ENCODE measurements at places on chromosomes 11 and 22.

DNA sequence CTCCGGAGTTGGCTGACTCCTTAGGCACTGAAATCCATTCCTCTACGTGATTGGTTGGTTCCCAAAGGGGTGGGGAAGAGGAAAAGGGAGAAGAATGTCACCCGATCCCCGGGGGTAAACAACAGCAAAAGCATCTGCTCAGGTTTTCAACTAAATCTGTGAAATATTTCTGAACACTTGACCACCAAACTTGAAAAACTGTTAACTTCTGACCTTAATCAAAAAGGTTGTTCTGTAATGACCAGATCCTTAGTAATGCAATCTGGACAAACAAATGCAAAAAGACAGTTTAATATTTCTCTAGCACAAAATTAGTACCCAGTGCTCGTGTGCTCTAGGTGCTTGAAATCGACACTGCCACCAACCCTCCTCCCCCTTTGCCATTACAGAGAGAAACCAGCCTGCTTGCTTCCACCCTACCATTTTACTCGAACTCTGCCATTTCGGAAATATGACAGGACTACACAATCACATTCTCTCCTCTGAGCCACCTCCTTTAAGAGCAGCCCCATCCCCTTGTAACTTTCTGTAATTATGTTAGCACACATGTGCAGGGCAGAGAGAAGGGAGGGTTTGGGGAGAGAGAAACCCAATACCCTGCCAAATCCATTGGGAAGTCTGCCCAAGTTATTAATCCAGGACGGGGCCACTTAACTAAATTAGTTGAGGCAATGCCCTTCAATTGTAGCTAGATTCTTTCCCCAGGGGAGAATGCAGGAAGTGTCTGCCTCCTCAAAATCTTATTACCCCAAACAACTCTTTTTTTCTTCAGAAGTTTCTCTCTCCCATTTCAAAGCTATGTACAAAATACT lies 113.8 kb downstream of the RBFOX2 start:
- no peak for DNase-seq

- DNase-seq = no peak
Measured at GRCh38 chr11:121199516-121199915, 93.1 kb upstream of the SC5D start.

GRCh38 chr22:37228106-37229011 lies 15.7 kb downstream of the RAC2 start:
- no peak for DNase-seq

DNA sequence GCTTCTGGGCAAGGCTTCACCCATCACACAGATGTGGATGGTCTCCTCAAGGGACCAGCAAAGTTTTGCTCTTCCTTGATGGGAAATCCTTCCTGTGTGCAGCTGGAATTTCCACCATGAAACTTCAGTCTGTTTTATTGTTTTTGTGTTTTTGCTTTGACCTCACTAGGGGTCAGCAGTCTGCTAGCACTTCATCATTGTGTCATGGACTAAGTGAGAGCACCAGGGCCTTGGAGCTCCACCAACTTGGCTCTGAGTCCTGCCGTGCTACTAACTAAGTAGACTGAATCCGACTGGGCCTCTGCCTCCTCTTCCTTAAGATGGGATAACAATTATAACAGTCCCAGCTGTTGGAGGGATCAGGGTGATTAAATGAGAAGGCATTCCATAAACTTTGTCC lies 305.8 kb upstream of the NCAM1 start:
- no peak for DNase-seq

DNA sequence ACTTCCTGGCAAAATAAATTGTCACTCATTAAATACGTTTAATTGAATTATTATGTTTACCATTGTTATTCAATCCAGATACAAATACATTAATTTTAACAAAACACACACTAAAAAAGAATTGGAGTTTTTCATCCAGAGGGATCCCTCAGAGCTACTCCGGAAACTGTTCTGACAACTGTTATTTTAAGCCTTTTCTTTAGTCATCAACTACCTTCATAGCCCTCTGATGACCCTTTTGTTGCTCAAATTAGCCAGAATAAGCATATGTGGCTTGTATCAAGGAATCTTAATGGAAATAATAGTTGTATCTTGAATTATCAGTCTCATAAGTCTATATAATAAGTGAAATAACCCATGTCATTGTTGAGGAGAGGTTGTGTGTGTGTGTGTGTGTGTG lies 405.4 kb upstream of the FAT3 start:
- DNase-seq = no peak

DNA sequence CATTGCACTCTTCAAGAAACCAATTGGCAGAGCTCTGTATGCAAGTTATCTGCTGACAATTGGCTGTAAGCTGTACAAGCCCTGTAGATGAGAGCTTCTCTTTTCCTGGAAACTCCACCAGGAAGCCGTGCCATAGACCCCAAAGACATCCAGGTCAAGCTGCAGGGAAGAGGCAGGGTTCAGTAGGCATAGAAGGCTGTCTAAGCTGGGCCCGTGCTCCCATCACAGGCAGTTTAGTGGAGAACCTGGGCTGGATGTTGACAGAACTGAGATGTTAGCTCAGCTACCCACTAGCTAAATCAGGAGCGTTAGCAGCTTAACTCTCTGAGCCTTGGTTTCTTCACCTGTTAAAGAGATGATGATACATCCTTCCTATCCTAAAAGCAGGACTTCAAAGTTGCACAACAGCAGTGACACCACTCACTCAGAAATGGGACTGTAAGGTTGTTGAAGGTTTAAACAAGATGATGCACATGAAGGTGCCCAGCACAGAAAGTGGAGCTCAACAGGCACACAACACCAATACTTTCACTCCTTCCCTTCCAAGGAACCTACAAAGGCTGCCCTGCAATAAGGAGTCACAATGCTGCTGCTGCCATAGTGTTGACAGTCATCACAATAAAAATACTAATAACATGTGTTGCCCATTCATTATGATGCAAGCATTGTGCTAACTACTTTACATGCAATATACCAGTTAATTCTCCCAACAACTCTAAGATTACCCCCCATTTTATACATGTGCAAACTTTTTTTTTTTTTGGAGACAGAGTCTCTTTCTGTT lies 115.4 kb downstream of the ZBTB16 start:
- DNase-seq = no peak

GRCh38 chr11:24407733-24408132 lies 89.1 kb upstream of the LUZP2 start:
- DNase-seq = no peak

GRCh38 chr11:30395751-30396150 lies 72.8 kb downstream of the ARL14EP start:
- DNase-seq = no peak

DNA sequence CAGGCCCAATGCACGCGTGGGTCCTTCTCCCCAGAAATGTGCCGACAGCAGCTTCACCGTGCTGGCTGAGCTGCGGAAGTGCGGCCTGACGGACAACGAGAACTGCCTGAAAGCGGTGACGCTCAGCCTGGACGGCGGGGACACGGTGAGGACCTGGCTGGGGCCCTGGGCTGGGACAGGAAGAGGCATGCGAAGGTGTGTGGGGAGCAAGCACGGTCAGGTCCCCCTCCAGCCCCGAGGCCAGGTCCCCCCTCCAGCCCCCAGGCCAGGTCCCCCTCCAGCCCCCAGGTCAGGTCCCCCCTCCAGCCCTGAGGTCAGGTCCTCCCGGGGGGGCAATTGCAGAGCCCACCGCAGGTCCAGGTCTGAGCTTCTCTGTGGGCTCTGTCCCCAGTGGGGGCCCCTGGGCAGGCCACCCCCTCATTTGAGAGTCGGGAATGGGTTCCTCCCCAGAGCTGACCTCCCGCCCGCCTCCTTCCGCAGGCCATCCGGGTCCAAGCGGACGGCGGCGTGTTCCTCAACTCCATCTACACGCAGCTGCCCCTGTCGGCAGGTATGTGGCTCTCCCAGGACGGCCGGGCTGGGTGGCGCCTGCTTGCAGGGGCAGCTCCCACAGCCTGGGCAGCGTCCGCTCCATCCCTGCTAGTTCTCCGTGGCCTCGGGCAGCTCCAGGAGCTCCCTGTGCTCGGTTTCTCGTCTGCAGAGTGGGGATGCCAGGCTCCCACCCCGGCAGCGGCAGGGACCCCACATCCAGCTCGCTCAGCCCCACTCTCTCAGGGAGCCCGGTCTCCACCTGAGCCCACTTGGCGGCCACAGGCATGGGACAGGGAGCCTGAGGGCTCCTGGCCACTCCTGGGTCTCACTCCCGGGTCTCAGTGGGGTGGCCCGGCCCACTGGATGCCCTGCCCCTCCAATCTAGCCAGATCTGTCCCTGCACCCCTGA lies 7.9 kb downstream of the MUC5B start:
- no peak for DNase-seq

GRCh38 chr11:62854825-62855570 lies 15.6 kb upstream of the WDR74 start:
- no peak for DNase-seq

DNA sequence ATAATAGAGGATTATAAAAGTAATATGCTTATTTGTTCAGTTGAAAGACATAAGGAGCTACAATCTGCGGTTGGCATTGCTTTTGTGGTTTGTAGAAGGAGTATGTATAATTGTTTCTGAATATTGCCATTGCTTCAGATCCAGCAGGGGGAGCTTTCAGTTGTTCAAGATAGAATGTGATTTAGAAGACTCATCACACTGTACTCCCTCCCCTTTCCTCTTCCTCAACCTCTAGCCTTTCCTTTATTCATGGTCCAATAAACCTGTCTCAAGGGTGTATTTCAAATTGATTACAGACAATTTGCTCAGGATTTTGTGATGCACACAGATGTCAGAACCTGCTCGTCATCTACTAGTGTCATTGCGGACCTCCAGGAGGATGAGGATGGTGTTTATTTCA lies 9.8 kb downstream of the PRMT3 start:
- DNase-seq = no peak

DNA sequence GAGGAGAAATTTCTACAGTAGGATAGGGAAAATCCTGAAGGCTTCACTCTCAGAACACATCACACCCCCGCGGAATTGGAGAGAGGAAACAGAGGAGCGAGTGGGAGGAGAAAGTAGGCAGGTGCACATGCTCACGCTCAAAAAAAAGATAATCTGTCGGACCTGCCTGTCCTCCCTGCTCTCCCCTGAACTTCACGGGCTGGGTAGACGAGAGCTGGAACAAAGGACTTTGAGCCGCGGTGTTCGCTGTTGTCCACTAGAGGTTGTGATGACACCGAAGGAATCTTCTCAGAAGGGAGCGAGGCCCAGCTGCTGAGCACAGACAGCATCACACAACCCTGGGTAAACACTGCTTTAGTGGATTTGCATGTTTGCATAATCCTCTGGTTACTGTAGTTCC lies 5.0 kb downstream of the SEZ6L start:
- no peak for DNase-seq

- no peak for DNase-seq
Measured at GRCh38 chr11:106427736-106428135, 350.3 kb downstream of the AASDHPPT start.

GRCh38 chr11:85114786-85115185 lies 512.4 kb downstream of the DLG2 start:
- no peak for DNase-seq

- DNase-seq = no peak
Measured at GRCh38 chr22:32697331-32697995, 104.0 kb upstream of the TIMP3 start.

DNA sequence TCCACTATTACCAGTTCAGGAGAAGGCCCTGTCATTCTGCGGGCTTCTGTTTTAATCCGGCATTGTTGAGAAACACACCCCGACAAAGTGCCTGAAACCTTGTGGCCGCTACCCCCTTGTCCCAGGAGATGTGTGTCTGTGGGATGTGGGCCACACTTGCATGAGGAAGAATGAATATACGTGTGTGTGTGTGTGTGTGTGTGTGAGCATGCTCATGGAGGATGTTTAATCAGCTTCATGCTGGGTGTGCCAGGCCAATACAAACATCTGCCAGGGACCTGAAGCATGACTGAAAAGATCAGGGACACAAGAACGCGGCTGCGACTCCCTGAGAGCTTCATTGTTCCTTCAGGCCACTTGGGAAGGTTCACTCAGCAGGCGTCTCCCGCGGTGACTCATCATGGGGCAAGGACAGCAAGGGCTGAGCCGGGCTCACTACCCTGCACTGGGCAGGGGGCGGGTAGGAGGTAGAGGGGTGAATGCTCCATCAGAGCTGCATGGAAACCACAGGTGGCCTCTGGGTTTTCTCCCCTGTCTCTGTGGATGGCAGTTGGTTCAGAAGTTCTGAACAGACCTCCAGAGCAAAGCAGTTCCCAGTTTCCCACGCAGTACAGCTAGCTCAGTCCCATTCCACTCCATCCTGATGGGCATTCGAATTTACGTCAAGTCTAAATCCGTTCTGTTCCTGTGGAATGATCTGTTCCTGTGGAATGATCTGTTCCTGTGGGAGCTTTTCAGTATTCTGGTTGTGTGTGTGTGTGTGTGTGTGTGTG lies 7.0 kb upstream of the MALAT1 start:
- no peak for DNase-seq

GRCh38 chr11:121794671-121795141 lies 321.3 kb downstream of the BLID start:
- DNase-seq = no peak

DNA sequence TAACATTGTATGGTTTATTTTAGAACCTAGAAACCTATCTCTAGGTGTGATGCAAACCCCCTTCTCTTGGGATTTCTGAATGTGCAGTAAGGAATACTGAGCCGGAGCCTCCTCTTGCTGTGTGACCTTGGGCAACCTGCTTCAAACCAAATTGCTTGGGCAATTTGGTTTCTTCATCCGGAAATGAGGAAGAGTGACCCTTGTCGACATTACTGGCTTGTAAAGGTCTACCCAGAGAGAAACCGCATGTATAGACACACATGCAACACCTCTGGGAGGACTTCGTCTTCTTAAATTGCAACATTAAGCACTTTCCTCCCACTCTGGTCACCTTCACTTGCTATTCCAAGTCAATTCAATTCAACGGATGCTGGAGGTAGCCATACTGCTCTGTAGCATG lies 19.6 kb upstream of the TP53I11 start:
- no peak for DNase-seq

- DNase-seq = peak; percentile 42
Measured at GRCh38 chr22:42931421-42932196, 74.5 kb upstream of the ARFGAP3 start.

- DNase-seq = no peak
Measured at GRCh38 chr22:41226723-41227655, 13.7 kb downstream of the CHADL start.

DNA sequence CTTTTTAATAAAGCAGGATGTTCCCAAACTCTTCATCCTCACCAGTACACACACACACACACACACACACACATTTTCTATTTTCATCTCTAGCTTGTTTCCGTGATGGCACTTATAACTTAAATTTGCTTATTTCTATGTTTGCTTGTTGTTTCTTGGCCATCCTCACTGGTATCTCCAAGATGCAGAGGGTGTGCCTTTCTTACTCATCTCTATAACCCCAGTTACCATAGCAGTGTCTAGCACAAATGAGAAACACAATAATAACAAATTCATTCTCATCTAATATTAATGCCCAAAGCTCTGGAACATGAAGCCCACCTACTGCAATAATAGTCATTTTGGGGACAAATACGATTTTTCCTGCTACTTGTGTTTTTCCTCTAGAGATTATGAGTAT lies 156.3 kb downstream of the GRM5 start:
- DNase-seq = no peak

DNA sequence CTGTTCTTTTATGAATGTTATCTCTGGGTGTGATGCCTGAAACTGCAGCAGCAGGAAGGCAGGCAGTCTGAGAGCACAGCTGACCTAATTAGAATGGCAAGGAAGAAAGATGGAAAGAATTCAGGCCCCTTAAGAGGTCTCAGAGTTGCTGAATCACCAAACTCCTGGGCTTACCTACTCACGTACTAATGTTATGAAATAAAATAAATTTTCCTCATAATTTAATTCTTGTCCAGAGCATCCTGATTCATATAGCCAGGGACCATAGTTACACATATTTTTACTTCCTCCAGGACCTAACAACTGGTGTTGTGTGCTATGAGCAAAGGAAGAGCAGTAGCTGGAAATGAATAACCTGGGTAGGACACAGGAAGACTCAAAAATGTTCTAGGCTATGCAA lies 41.9 kb downstream of the SNX19 start:
- DNase-seq = no peak

- no peak for DNase-seq
Measured at GRCh38 chr22:25741692-25742626, at the start of gene MYO18B. Gene MYO18B, plus strand, starts transcription at chr22:25742188. Its CDS starts 18,905 bp downstream, at chr22:25761093.
